ENCODE measurements at places on chromosomes 6 and 20.

- DNase-seq: no peak
Observed at GRCh38 chr6:105069821-105070445, 109.9 kb downstream of the POPDC3 start.

- DNase-seq: no peak
Observed at GRCh38 chr6:121584586-121585369, 149.3 kb downstream of the GJA1 start.

DNA sequence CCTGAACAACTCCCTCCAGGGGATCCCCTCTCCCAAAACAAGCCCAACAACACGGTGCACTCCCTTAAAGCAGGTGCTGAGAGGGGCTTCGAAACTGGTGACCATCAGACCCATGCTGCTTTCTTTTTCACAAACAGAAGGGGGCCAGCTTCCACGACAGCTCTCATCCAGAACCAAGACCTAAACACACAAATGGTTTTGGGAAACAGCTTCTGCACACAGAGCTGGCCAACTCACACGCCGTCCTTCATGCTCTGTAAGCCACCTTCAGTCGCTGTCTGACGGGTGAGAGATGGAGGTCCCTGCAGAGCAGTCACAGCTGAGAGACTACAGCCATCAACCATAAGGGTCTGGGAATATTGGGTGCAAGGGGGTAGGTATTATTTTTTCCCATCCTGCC is 76.3 kb downstream of the ZMYND8 start:
- no peak for DNase-seq

DNA sequence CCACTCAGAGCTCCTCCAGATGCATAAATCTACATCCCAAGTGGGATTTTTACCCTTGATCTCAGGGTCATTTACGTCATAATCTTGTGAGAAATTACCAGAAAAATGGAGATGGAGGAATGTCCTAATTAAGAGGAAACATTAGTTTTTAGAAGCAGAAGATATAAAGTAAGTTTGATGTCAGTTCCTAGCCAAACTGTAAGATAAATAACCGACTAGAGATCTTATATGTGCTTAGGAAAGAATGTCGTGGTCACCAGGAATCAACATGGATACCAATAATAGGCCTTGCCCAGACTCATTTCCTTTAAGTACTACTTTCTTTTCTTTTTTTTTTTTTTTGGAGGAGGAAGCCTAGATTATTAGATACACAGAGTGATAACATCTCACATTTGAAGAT is 186.9 kb downstream of the UTRN start:
- DNase-seq: no peak

GRCh38 chr6:155171747-155172449 is 91.9 kb upstream of the CLDN20 start:
- no peak for DNase-seq

- DNase-seq: no peak
Observed at GRCh38 chr6:157773248-157773773, 49.7 kb upstream of the SNX9 start.

GRCh38 chr6:168823397-168824212 is 382.6 kb downstream of the SMOC2 start:
- DNase-seq: no peak

- no peak for DNase-seq
Observed at GRCh38 chr6:159480471-159480870, 212.6 kb downstream of the SOD2 start.

GRCh38 chr6:108896111-108896661 is 48.0 kb downstream of the ARMC2 start:
- peak; percentile 77 for DNase-seq

GRCh38 chr6:75824160-75824559 is 75.1 kb downstream of the MYO6 start:
- DNase-seq: no peak

DNA sequence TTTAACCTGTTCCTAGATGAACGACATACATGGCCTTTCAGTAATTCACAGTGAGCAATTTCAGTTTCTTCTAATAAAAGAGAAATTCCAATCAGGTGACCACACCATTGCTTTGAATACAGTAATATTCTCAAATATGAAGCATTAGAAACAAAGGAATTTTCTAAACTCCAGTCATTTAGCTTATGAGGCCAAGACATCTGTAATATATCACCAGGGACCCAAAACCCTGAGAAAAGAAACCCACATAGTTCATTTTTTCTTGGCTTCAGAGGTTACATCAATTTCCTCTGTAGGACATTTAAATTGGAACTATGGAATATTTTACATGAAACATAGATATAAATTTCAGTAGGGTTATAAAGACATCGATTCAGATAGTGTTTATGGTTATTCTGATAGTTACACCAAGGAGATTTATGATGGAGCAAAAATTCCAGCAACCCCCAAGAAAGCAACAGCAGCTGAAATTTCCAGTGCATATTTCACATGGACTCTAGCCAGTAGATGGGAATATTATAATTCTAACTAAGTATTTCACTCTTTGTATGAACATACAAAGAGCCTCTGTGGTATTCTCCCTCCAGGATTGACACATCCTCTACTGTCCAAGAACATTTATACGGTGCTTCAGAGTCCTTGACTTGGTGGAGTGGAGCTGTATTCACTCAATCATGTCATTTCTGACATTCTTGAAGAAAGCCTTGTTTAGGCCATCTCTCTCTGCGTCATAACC is 82.9 kb downstream of the ADGRG6 start:
- DNase-seq: no peak

- DNase-seq: no peak
Observed at GRCh38 chr6:161066511-161066910, 74.9 kb downstream of the MAP3K4 start.

DNA sequence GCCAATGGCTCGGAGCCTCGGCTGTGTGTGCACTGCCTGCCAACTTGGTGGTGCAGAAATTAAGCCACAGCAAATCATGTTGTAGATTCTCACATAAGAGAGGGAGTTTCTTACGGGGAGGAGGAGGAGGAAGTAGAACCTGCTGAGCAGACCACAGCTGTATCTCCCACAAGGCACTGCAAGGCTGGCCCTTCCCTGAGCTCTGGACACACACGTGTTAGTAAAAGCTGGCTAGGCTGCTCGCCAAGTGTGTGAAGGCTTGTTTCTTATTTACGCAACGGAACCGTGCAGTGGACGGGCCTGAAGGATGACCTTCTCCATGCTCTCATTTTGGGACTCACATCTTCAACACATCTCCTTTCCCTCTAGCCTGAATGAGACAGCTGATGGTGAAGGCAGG is 15.7 kb upstream of the QKI start:
- DNase-seq: no peak

GRCh38 chr6:16305788-16306187 is 67.4 kb downstream of the GMPR start:
- no peak for DNase-seq

DNA sequence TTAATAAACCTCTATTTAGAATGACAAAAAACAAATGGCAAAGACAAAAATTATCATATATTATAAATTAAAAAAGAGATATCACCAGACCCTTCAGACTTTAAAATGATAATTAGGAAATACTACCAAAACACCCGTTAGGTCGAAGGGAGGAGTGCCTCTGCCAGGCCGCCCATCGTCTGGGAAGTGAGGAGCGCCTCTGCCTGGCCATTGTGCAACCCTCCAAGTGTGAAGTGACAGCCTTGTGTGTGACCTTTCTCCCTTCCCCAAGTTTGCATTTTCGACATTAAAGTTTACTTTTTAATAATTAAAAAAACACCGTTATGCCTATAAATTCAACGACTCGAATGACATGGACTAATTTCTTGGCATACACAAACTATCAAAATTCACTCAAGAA is 64.5 kb upstream of the TASP1 start:
- DNase-seq: no peak

DNA sequence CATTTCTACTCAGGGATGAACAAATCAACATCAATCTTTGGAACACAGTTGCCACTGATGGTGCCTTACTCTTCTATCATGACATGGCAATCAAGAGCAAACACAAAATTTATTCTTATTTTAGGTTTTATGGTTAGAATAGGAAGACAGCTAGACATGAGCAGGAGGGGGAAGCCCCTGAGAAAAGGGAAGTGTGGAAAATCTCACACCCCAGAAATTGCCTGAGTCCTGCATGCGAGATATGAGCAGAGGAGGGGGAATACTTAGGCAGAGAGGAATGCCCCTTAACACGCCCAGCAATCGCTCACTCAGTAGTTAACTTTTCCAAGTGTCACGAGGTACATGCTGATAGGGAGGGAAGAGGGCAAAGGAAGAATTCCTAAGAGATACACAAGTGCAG is 79.3 kb downstream of the PLG start:
- no peak for DNase-seq

GRCh38 chr20:42894483-42894882 is 295.2 kb downstream of the PTPRT start:
- DNase-seq: no peak

DNA sequence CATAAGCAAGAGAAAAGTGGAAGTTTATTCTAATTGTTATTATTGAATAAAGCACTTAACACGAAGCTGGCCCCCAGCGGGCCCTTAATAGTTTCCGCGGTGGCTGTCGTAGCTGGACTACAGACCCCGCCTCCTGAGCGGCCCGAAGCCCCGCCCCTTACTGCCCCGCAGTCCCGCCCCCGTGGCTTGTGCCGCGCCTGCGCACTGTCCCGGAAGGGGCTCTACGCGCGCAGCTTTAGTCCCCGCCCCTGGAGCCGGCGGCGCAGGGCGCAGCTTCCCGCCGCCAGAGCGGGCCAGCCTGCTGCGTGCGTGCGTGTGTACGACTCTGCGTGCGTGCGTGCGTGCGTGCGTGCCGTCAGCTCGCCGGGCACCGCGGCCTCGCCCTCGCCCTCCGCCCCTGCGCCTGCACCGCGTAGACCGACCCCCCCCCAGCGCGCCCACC is at the start of gene VAPB:
Gene VAPB (plus strand): TSS at position 348 of the 442 bp plus-strand sequence. CDS start 231 bp downstream, outside the sequence.
- DNase-seq: peak; percentile 95

GRCh38 chr6:151292974-151293687 is 53.4 kb downstream of the AKAP12 start:
- no peak for DNase-seq

DNA sequence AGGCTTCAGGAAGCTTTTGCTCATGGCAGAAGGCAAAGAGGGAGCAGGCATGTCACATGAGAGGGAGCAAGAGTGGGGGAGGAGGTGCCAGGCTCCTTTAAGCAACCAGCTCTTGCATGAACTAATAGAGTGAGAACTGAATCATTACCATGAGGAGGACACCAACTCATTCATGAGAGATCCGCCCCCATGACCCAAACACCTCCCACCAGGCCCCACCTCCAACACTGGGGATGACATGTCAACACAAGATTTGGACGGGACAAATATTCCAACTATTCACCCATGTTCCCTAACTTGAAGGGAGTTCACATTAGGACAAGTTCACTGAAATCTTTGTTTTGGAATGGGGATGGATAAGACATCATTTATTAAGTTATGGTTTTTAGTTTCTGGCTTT is 155.2 kb upstream of the ESR1 start:
- no peak for DNase-seq

- DNase-seq: no peak
Observed at GRCh38 chr20:19767070-19767469, 9.0 kb downstream of the RIN2 start.

- no peak for DNase-seq
Observed at GRCh38 chr6:107730683-107731314, 93.3 kb downstream of the SCML4 start.

DNA sequence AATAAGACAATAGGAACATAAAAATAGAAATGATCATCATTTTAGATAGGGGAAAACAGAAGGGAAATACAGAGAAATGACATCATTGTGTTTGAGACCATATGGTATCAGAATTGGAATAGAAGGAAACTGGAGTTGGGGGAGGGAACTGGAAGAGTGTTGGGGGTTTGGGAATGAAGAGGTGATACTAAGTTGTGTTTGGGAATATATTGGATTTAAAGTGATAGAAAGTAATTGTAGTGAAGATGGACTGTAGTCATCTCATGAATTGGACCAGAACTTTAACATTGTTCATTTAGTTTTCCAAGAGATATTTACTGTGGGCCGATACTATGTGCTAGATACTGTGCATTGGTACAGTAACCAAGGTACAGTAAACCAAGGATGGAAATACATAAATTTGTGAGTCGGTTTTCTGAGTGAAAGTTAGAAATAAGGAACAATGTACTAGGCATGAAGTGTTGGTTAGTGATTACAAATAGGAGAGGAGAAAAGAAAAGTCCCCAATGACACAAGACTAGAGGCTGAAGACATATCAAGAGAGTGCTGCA is 32.3 kb downstream of the KCNQ5 start:
- no peak for DNase-seq

GRCh38 chr6:20246125-20246524 is 33.9 kb upstream of the MBOAT1 start:
- DNase-seq: no peak

- DNase-seq: no peak
Observed at GRCh38 chr6:156880913-156881312, 103.7 kb downstream of the ARID1B start.

DNA sequence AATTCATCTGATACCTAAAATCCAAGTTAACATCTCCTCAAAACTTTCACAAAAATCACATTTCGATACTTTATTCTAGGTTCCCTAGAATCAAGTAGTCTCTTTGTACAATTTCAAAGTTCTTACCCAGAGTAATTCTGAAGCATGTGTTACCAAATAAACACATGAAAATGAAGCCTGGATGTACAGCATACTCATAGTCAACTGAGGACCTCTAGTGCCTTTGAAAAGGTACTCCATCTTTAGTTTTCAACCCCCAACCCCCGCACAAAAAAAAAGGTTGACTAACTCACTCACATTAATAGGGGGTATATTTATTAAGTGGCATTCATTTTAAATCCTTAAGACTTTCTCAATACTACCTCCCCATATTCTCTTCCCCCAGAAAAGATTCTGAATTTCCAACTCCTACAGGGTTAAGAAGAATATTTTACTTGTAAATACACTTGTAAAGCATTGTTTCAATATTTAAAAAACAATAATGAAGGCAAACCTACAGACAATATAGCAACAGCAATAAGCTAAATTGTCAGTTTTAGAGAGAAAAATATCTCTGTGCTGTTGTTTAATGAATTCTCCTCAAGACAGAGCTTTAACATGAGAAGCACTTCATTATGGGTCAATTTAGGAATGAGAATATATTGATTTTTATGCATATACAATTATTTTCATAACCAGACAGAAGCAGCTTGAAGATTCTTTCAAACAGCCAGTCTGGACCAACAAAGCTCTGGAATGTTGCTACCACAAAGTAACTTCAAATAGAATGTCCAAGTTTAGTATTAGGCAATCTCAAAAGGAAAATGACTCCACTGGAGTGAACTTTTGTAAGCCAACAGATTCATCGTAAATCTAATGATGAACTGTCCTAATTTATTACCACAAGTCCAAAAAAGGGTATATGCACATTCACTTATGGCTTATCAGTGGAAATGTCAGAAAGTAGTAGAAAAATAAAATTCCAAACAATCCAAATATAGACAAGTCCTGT is 3.3 kb downstream of the PLN start:
- DNase-seq: peak; percentile 59

GRCh38 chr6:160042014-160042773 is 73.3 kb downstream of the IGF2R start:
- DNase-seq: peak; percentile 56

DNA sequence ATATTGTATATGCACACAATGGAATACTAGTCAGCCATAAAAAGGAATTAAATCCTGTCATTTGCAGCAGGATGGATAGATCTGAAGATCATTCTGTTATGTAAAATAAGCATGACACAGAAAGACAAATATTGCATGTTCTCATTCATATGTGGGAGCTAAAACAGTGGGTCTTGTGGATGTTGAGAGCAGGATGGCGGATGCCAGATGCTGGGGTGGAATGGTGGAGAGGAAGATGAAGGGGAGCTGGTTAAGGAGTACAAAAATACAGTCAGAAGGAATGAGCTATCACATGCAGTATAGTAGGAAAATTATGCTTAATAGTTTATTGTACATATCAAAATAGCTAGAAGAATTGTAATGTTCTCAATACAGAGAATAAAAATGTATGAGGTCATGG is 41.8 kb downstream of the THBS2 start:
- no peak for DNase-seq
